NCI-H2029 treated with DMSO at 0.1 percent for 48 hours (cell line): ENCODE measurements at places on chromosomes 11 and 22.

DNA sequence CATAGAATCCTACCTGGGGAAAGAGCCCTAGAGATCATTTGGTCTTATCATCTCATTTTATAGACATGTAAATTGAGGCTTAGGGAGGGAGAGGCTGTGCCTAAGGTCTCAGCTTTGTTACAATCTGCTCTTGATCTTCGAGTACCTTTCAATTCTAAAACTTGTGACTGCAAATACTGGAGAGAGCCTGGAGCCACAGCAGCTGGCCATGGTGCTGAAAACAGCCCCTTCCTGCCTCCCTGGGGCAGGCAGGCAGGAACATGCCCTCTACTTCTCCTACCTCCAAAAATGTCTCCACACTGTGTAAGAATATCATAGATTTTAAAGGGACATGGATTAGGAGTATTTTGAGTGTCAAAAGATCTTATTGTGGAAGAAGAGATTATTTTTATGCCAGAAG lies 52.2 kb downstream of the C22orf42 start:
- DNase-seq, result no peak

DNA sequence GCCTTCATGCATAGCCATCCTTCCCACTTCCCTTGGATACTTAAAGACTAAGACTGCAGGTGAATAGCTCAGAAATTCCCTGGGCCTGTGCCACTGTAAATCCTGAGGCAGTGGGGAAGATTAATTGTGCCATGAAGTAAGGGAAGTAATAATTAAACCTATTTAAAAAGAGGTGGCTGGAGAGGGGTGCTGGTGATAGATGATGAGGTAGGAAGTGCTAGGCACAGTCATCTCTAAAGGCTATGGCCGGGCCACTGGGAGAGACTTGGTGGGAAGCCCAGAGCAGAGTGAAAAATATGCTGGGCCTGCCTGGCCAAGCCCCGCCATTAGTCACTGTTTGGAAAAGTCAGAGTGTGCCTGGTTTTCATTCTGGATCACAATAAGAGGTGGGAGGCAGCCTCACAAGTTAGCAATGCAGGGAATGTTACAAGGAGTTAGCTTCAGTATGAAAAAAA lies 197.2 kb upstream of the PITPNB start:
- DNase-seq, result no peak

GRCh38 chr11:125451400-125452124 lies 44.5 kb downstream of the FEZ1 start:
- no peak for DNase-seq

GRCh38 chr11:66111158-66111557 lies 41.1 kb downstream of the PACS1 start:
- DNase-seq, result no peak

- DNase-seq, result no peak
Measured at GRCh38 chr11:82771781-82772180, 38.1 kb upstream of the FAM181B start.
